ENCODE measurements at places on chromosomes 12 and 14.

GRCh38 chr12:122097927-122098756 lies 19.6 kb downstream of the MLXIP start:
- DNase-seq = peak; percentile 76

- no peak for DNase-seq
Measured at GRCh38 chr12:105018776-105019175, 32.7 kb downstream of the NOPCHAP1 start.

GRCh38 chr12:120139958-120140357 lies 23.4 kb upstream of the RAB35 start:
- no peak for DNase-seq

GRCh38 chr12:69274861-69275260 lies 35.5 kb downstream of the CPSF6 start:
- no peak for DNase-seq

DNA sequence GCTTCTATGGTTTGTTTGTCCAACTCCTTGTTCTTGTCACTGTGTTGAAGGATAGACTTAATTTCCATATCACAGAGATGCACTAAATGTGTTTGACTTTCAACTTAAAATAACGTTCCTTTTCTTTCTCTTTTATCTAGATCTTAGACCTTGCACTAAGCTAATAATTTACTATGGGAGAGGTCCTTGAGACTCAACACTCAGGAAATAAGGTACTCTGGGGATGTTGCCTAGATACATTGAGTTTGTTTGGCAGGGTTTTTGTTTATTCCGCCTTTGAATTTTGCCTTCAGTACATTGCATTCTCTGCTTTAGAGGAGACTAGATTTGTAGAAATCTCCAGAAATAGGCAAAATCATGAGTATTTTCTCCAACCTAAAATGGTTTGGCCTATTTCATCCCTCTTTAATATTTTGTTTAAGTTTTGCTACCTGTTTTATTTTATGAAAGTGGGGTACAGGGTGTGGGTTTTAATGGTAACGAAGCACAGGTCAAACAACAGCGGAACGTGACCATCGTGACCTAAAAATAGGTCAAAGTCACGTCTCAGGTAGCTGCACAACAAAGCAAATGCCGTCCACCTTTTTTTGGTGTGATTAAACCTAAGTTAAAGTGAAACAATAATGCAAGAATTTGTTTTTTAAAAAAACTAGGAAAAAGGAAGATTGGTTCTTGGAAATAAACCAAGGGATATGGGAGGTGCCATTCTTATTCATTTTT lies 115.3 kb upstream of the CPSF6 start:
- DNase-seq = no peak

DNA sequence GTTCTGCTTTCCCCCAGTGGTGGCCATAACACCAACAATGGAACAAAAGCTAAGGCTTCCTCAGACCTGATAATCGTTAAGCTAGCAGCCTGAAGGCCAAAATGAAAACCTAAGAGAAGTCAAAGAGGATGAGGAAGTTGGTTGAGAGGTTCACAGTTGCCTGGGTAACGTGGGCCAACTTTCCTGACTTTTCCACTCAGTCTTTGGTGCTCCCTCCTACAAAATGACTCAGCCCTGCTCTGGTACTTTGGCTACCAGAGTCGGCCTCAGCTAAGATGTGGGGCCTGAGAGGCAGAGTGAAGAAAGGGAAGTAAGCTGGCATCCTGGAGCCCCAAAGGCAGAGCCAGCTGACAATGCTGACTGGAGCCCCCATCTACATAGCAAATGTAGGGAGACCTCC lies 14.9 kb upstream of the FKBP11 start:
- peak; percentile 90 for DNase-seq

GRCh38 chr14:89136587-89136986 lies 280.4 kb downstream of the FOXN3 start:
- no peak for DNase-seq

DNA sequence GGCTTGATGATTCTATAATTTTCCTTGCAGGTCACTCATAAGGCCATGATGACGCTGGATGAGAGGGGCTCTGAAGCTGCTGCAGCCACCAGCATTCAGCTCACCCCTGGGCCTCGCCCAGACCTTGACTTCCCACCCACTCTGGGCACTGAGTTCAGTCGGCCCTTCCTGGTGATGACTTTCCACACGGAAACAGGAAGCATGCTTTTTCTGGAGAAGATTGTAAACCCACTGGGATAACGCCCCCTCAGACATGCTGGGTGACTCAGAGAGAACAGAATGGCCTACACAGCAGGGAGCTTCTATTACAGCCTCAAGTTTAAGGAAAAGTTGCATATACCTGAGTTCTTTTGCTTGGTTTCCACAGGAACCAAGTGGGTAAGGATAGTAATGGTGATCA lies 34.3 kb downstream of the SERPINA3 start:
- DNase-seq = peak; percentile 47

GRCh38 chr12:68815928-68816800 lies 8.2 kb downstream of the MDM2 start:
- DNase-seq = no peak

DNA sequence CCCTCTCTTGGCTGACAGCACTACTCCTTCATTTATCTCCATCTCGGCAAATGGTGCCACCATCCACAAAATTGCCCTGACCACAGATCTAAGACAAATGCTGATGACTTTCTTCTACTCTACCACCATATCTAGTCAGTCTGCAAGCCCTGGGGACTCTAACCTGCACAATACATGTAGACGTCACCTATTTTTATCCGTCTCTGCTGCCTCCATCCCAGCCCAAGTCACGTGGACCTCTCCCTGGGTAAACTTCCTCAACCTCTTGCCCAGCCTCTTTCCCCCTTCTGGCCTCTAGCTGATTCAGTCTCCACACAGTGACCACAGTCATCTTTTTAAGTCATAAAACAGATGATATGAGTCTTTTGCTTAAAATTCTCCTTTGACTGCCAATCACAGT lies 1203.0 kb downstream of the AACS start:
- no peak for DNase-seq

DNA sequence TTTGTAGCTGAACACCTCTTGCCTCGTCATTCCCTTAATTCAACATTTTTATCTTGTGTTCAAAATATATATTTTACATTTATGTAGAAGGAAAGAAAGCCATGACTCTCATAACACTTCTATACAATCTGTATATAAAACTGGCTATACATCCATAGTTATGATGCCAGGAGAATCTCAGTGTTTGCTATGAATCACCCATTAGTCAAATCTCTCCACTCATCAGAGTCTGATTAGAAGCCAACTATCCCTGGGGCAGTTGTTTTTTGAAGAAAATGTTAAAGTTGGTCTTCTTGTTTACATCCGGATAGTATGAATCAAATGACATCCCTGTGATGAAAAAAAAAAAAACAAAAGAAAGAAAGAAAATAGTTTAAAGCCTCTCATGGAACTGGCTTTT lies 503.9 kb downstream of the NELL2 start:
- no peak for DNase-seq

- DNase-seq = no peak
Measured at GRCh38 chr14:23360496-23360895, 4.5 kb downstream of the EFS start.

DNA sequence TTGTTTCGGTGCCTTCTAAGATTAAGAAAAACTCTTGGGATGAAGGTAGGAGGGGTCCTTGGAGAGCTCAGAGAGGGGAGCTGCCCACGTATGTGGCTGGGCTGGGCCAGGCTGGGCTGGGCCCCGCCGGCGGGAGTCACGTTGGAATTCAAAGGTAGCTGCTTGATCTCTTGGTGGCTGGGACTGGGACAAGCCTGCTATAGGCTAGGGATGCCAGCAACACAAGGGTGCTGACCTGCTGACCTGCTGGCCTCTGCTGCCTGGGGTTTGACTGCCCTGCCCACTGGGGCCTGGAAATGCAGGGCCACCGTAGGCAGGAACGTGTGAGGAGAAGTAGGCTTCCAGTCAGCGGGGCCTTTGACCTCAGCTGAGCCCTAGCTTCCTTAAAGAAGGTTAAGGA lies 52.8 kb upstream of the GTF2A1 start:
- no peak for DNase-seq

DNA sequence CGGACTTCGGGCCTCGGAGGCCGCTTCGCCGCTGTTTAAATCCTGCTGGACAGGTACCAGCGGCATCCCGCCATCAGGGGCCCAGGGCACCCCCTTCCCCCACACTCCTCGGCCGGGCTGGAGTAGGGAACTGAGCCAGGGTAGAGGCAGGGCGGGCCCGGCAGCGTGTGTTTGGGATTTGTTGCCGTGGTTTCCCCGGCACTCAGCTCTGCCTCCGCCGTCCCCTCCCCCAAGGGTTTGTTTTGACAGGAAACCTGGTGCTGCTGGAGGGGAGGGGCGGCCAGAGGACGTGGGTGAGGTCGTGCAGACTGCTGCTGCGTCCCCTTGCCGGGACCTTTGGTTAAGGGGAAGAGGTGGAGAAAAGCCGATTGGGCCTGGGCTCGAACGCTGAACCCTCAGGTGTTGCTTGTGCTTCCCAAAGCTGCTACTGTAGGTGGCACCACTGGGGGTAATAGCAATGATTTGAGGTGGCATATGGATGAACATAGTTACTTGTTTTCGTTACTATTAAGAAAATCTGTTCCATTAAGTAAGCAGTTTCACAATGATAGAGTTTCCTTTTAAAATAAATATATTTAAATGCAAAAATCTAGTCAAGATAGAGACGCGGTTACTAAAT lies 778 bp downstream of the TCP11L2 start:
- peak; percentile 72 for DNase-seq

DNA sequence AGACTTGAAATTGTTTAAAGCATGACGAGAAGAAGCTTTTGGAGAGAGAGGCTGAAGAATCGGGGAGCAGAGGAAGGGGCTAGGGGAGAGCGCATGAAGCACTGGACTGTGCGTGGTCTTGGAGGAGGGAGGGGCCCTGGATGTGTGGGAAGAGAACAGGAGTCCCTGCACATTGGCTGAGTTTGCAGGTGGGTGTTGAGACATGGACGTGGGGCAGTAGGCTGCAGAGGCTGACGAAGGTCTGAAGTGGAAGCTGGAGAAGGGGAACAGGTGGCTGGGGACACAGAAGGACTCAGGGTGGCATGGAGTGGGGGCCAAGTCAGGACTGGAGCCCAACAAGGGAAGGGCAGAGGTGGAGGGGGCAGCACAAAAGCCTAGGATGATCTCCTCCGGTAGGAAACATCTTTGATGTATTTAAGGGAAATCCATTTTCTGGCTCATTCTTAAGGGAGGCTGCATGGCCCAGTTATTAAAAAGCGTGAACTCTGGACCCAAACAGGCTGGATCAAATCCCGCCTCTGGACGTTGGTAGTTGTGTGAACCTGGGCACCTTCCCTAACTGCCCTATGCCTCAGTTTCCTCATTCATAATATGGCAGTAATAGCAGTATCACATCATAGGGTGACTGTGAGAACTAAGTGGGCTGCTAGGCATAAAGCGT lies 29.0 kb downstream of the ADGRD1 start:
- DNase-seq = no peak

GRCh38 chr12:130764475-130765185 lies 48.5 kb upstream of the RIMBP2 start:
- DNase-seq = peak; percentile 47

- DNase-seq = no peak
Measured at GRCh38 chr12:120981407-120981941, 3.1 kb downstream of the HNF1A start.

DNA sequence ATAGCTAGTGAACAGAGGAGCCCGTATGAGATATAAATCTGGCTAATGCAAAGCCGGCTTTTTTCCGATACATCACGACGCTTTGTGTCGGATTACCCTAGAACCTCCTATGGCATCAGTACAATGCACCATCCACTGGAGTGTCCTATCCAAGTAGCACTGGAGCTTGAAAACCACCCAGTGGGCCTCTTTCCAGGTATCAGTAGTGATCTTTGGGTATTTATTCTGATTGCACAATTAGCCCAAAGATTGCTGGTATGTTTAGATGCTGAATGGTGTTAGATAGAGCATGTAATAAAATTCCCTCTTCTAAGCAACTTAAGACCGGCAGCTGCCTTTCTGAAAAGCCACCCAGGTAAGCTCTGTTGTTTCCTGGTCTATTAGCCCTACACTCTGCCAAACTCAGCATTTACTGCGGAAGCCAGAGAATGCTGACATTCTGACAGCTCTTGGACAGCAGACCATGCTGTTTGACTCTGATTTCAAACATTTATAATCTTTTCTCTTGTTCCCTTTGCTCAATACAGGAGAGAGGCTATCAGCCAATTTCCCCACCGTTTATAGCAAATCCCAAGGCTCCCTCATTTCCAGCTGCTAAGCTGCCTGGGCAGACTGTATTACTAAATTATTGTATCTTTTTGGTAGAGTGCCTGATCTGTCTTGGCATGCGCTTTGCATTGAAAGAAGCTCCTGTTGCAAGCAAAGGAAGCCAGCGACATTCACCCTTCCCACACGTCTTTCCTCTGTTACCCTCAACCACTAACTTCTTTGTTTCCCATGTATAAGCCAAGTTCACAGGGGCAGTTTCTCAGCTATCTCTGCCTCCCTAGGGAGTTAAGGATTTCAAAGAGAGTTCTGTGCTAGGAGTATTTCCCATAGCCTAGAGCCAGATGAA lies 388.3 kb upstream of the GARIN6 start:
- no peak for DNase-seq

- DNase-seq = no peak
Measured at GRCh38 chr14:23557521-23557920, 1.4 kb downstream of the THTPA start.

- no peak for DNase-seq
Measured at GRCh38 chr12:14482886-14483285, 84.8 kb downstream of the PLBD1 start.

GRCh38 chr12:113700943-113701342 lies 229.3 kb upstream of the LHX5 start:
- no peak for DNase-seq

DNA sequence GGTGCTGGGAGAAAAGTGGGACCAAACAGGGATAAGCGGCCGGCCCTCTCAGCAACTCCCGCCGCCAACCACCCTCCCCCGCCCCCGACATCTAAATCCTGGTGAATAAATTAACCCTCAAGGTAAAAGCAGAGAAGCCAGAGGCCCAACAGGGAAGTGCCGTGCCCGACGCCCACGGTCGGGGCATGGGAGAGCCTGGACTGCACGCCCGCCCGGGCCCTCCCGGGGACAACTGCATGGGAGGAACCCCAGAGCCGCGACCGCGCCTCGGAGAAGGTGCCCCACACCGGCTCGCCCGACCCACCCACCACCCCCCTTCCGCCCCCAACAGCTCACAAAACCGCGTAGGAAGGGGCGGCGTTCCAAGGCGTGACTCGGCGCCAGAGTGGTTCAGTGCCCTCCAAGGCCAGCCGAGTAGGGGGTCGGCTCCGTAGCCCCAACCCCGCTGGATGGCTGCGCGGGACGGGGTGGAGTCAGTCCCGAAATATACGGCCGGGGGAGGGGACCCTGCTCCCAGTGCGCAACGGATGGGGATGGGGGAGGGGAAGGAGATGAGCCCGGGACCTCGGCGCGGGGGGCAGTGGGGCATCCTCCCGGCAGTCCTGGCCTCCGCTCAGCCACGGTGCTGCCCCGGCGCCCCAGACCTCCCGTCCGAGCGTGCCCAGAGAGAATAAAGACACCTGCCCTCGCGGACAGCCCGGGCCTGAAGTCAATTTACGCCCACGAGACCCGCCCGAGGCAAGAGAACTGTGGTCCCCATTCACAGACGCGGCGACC lies 732 bp downstream of the SLC25A29 start:
- DNase-seq = peak; percentile 91

Measured in suppressor macrophage treated with lipopolysaccharide for 1 hour (primary cell).